CD4-positive, alpha-beta T cell (primary cell): ENCODE measurements at places on chromosomes 2 and 18.

DNA sequence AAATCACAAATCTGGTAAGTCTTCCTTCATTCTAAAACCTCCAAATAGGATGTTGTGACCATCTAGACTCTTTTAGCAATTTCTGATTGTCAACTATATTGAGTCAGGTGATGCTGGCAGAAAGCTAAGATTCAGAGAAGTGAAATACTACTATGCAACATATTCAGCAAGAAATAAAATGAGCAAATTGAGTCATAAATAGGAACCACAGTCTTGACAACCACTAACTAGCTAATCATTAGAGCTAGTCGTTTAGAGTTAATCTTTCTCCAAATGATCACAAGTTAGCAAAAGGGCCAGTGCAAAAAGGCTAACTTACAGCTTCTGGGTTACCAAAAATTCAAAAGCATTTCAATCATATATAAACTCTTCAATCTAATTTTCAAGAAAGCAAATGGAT lies 54.5 kb downstream of the ROCK1 start:
- no peak for DNase-seq

- DNase-seq, result no peak
Measured at GRCh38 chr2:174338147-174338605, 3.4 kb downstream of the SP9 start.

DNA sequence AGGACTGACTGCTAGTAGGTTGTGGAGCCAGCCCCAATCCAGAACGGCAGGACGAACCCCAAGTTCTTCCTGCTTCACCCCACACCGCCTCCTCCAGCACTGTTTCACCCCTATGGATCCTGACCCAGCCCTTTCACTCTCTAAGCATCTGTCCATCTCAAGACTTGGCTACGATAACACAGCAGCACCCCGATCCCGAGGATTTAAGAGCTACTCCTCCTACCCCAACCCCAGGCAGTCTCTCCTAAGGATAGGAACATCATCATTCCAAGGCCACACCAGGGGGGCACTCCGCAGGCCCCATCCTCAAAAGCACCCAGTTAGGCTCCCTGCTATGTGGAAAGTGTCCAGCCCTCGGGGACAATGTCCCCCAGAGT lies 645 bp downstream of the KCTD18 start:
- peak; percentile 29 for DNase-seq

- no peak for DNase-seq
Measured at GRCh38 chr18:24704946-24705630, 244.7 kb downstream of the HRH4 start.

GRCh38 chr2:30886080-30886479 lies 78.8 kb upstream of the CAPN13 start:
- no peak for DNase-seq

DNA sequence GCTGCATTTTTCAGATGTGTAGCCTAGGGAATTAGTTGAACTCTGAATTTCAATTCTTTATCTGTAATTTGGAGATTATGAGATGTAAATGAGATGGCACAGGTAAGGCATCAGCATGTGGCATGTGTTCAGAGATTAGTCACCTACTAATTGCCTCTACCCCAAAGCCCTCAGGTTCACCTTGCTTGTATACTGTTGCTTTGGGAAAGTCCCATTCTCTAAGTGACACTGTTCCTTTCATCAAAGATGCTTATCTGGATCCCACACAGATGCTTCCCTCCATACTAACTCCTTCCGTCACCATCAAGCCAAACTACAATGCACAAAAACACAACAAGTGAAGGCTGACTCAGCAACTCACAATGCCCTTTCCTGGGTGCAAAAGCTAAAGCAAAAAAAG lies 143.7 kb downstream of the LRATD1 start:
- DNase-seq, result no peak

DNA sequence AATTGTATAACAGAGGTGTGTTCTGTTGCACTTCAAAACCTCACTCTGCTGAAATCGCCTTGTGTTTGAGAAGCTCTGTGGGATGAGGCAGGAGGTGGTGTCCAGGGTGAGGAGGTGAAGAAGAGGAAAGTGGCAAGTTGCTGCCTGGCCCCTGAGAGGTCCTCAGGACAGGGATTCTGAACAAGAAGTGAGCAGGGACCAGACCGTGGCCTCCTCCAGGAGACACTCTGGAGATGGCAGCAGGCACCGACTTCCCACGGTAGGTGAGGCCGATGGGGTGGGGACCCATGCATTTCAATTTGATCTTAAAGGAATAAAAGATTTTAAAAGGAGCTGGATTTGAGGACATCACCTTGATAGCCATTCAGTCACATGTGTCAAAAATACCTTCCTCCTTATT lies 37.5 kb upstream of the LAMA1 start:
- no peak for DNase-seq
